ENCODE measurements at places on chromosomes 1 and 21.

- DNase-seq = no peak
Measured at GRCh38 chr1:92030656-92031107, 897 bp downstream of the EPHX4 start.

DNA sequence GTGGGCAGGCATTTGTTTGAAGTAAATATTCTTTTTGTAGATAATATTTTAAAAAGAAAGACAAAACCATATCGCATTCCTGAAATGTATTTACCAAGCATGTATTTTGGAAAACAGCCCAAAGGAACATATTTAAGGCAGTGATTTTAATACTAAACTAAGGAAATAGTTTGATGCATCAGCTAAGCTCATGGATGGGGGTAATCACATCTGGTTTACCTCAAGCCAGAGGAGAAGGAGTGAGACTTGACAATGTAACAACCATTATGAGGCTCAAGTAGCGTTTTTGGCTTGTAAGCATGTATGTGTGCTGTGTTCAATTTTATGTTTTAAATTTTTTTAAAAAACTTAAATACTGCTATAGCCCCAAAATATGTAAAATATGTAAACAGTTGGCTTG, 390.5 kb downstream of the DISC1 start:
- DNase-seq = no peak

DNA sequence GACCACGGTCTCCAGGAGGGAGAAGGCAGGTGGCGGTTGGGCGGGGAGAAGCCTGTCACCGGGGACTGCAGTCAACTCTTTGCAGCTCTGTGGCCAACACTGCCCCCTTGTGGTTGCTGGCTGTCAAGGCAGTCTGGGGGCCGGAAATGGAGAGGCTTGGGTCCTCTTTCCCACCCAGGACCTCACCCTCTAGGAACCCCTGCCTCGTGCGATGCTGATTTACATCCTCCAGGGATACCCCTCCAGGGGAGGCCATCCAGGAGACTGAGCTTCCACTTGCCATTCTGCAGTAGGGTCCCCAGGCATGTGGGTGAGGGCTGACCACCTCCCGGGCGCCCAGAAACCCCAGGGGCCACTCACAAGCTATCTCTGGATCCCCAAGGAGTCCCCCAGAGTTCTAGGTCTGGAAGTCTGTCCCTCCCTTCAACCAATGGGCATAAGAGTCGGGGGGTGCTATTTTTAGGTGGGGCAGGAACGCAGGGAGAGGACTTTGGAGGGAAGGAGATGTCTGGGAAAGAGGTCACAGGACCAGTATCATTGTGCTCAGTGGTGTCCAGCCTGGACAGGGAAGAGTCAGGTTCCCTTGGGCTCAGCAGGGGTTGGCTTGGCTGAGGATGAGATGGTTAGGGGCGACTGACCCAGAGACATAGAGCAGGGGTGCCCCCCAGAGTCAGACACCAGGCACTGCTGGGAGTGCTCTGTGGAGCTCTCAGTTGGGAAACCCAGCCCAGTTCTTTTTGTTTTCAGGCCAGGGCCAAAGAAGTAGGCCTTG, 7.1 kb upstream of the GPR61 start:
- no peak for DNase-seq

DNA sequence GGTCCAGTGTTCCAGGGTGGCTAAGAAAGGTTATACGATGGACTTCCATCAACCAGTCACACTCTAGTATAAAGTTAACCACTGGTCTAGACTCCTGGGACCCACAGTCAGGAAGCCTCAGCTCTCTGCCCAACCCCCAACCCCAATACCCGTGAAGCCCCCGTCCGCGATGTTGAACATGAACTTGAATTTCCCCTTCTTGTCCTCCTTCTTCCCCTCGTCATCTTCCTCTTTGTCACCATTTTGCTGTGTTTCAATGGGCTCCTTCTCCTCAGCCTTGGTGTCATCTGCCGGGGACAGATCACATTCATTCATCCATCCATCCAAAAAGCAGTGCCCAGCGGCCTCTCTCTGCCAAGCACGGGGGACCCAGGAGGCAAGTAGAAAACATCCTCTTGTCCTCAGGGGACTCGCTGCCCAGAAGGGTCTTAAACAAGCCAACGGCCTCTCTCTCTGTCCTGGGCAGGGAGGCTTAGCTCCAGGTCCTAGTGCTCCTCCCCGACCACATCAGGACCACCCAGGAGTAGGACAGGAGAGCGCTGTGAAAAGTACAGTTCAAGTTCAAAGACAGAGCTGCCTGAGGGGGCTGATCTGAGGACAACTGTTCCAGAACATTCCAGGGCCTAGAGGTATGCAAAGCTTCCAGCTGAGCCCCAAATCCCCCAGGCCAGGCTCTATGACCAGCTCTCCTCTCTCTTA, 66.5 kb downstream of the KCNAB2 start:
- DNase-seq = no peak

GRCh38 chr21:31647650-31648049, 11.8 kb upstream of the SOD1 start:
- no peak for DNase-seq

DNA sequence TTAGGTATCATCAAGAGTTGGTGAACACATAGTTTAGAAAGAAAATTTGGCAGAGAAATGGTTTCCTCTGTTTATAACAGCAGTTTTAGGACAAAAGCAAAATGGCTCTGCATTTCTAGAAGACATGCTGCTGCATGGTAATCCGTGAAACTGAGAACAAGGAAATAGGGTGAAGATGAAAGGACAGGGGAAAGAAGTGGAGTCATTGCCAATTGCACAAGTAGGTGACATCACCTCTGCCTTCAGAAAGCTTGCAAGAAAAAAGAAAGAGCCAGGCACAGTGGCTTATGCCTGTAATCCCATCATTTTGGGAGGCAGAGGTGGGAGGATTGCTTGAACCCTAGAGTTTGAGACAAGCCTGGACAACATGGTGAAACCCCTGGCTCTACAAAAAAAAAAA, 217.6 kb downstream of the LMX1A start:
- DNase-seq = no peak
